Esophagus squamous epithelium (tissue), 5 donors: ENCODE measurements at places on chromosomes 3 and 15.

DNA sequence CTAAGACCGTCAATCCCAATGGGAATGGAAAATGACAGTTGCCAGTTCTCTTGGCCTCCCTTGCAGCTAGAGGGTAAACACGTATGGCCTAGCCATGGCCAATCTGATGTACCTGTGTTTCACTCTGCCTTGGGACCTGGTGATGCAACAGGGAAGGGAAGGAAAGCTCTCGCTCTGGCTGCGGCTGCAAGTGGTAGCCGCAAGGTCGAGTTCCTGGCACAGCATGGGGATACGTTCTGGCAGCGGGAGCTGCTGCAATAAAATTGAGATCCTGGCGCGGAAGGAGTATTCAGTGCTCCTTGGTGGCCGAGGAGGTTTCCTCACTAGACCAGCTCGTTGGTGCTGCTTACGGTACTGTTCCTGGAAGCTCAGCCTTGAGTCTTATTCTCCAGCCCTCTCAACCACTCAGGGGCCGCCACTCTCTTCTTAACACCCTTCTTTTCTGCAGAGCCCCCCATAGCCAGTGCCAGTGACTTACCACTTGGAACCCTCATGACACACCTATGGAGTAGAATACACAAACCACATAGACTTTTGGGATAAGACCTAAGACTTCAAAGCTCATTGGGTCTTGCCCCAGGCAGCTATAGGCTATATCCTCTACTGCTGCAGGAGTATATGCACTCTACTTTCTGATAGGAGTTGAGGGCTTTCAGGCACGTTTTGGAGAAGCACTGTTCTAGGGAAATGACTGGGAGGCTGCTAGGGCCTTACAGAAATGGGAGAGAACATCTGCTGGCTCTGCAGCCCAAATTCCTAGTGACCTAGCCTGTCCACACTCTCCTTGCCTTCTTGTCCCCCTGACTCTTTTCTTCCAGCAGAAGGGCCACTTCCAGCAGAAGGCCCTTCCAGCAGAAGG, 2.7 kb downstream of the KY start:
- no peak for DNase-seq

- no peak for DNase-seq
These were observed 148.9 kb upstream of the ABI3BP start for GRCh38 chr3:101142160-101142559.

GRCh38 chr3:38143511-38143910, 5.0 kb downstream of the MYD88 start:
- no peak for DNase-seq

GRCh38 chr3:5339967-5340535, 152.5 kb downstream of the EDEM1 start:
- DNase-seq: no peak

- DNase-seq: no peak
These were observed 2.8 kb upstream of the MB21D2 start for GRCh38 chr3:192920411-192920810.

GRCh38 chr3:115475178-115476041, 147.9 kb upstream of the GAP43 start:
- DNase-seq: no peak

DNA sequence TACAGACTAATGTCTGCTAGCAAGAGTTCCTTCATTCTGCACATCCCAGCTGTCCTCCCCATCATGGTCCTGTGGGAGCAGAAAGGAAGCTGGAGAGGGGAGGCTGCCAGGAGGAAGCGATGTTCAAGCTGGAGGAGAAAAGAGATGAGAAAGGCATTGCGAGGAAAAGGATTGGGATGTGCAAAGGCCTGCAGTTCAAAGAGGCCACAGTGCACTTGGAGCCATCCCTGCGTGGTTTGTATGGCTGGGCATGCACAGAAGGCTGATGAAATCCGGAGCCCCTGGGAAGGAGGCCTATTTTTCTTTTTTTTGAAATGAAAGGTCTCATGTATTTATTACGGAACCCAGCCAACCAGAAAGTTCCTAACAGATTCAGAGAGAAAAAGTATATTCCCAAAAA, 22.8 kb downstream of the AMOTL2 start:
- DNase-seq: no peak

DNA sequence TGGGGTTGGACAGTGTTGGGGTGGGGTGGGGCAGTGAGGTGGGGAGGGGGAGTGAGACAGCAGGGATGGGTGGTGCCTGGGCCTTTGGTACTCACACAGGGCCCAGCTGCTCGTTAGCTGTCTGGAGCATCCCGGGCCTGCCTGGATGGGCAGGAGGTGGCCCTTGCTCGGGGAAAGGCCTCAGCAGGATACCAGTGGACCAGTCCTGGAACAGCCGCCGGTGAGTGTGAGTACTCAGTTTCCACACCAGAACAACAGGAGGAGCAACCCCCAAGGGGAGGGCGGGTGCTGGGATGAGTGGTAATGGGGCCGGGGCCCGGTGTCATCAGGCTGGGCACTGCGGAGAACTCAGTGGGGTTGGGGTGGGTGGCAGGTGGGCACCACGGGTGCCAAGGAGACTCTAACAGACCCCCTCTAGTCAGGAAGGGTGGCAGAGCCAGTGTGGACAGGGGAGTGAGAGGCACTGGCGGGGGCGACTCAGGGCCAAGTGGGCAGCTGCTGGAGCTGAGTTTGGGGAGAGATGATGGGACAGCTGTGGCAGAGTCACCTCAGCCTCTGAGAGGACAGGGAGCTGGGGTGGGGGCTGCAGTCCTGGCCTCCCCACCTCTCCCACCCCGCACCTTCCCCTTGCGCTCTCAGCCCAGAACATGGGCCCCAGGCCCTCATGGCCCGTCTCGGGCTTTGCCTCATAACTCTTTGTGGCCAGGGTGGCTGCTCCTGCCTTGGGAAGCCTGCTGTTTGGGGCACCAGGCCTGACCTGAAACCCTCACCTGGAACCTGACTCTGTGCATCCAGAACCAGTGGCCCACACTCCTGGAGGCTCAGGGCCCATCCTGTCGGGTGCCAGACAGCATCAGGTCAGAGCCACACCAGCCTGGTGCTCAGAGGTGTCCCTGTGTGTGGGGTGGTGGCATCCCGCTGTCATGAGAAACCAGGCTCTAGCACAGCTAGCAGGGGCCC, 52.1 kb upstream of the PRR23E start:
- no peak for DNase-seq

- no peak for DNase-seq
These were observed 738.4 kb upstream of the ALCAM start for GRCh38 chr3:104628185-104628789.

GRCh38 chr3:170059447-170059846, 21.7 kb downstream of the GPR160 start:
- no peak for DNase-seq

DNA sequence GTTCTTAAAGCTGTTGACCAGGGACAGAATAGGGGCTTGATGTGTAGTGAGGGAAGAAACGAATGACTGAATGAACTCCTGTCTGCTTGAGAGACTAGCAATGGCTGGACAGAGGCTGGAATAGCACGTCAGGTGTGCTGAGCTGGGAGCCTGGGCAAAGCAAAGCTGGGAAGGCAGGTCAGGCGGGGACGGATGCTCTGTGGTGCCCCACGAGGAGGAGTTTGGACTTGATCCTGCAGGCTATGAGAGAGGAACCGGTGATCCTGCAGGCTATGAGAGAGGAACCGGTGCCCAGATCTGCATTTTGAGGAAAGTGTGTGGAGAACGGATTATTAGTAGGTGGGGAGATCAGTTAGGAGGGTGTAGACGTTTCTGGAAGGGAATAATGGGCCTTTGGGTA, 31.3 kb upstream of the PSTPIP1 start:
- no peak for DNase-seq

GRCh38 chr15:79978655-79979514, 7.9 kb upstream of the BCL2A1 start:
- no peak for DNase-seq

DNA sequence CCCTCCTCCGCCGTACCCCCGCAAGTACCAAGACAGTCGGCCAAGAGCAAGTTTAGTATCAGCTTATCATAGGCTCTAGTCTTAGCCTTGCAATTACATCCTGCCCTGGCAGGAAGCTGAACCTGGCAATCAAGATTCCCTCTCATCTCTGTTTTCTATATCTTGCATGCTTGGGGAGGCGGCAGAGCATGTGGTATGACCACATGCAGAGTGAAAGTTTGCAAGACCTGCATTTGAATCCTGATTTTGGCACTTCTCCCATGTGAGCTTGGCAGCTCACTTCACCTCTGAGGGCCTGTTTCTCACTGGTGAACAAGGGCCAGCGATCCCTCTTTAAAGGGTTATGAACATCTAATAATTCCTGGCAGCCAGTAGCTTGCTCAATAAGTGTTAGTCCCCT, 106.1 kb upstream of the FRMD4B start:
- no peak for DNase-seq

- DNase-seq: no peak
These were observed 351.2 kb upstream of the NR2F2 start for GRCh38 chr15:95979286-95979685.
